CD8-positive, alpha-beta memory T cell (primary cell): ENCODE measurements at places on chromosomes 2 and 18.

- H3K4me3 ChIP-seq: no peak overlapping the region
- H3K36me3 ChIP-seq: no peaks in the 10 kb centered on the region
- H3K27ac ChIP-seq: no peak overlapping the region
- no peak for DNase-seq
- no peaks in the 10 kb centered on the region for H3K4me1 ChIP-seq
Observed at GRCh38 chr18:70333757-70334156, 44.9 kb downstream of the SOCS6 start.

DNA sequence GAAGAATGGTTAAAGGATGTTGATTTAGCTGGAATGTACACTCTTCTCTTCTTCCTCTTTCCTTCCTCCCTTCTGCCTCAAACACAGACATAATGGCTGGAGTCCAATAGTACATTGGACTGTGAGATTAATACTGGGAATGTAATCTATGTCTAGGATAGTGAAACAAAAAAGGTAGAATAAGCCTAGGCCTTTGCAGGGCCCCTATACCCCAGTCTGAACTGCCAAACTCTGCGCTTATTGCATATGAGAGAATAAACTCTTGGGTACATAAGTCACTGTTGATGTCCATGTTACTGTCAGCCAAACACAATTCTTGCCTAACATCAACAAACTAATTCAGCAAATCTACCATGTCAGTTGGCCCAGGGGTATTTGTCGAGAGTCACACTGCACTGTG is 29.7 kb upstream of the CCDC150 start:
- no peaks in the 10 kb centered on the region for H3K36me3 ChIP-seq
- no peaks in the 10 kb centered on the region for H3K4me1 ChIP-seq
- no peak overlapping the region for H3K27ac ChIP-seq

- H3K4me3 ChIP-seq: no peak overlapping the region
- H3K36me3 ChIP-seq: no peaks in the 10 kb centered on the region
- no peaks in the 10 kb centered on the region for H3K4me1 ChIP-seq
- H3K27ac ChIP-seq: no peak overlapping the region
Observed at GRCh38 chr2:153940511-153940910, 68.8 kb downstream of the GALNT13 start.

GRCh38 chr2:29290293-29291047 is 175.3 kb downstream of the CLIP4 start:
- no peaks in the 10 kb centered on the region for H3K36me3 ChIP-seq
- H3K27me3 ChIP-seq: no peaks in the 10 kb centered on the region
- no peak overlapping the region for H3K27ac ChIP-seq
- no peak for DNase-seq
- no peaks in the 10 kb centered on the region for H3K4me1 ChIP-seq
- H3K4me3 ChIP-seq: no peak overlapping the region

- H3K27me3 ChIP-seq: no peaks in the 10 kb centered on the region
- no peaks in the 10 kb centered on the region for H3K4me1 ChIP-seq
- no peak overlapping the region for H3K4me3 ChIP-seq
- H3K36me3 ChIP-seq: no peaks in the 10 kb centered on the region
- DNase-seq: no peak
Observed at GRCh38 chr2:217445723-217446122, 557.1 kb downstream of the TNS1 start.

- no peak overlapping the region for H3K4me3 ChIP-seq
- no peaks in the 10 kb centered on the region for H3K4me1 ChIP-seq
- DNase-seq: no peak
- no peak overlapping the region for H3K27ac ChIP-seq
- H3K27me3 ChIP-seq: no peaks in the 10 kb centered on the region
Observed at GRCh38 chr2:127604986-127605385, 41.0 kb upstream of the GPR17 start.

DNA sequence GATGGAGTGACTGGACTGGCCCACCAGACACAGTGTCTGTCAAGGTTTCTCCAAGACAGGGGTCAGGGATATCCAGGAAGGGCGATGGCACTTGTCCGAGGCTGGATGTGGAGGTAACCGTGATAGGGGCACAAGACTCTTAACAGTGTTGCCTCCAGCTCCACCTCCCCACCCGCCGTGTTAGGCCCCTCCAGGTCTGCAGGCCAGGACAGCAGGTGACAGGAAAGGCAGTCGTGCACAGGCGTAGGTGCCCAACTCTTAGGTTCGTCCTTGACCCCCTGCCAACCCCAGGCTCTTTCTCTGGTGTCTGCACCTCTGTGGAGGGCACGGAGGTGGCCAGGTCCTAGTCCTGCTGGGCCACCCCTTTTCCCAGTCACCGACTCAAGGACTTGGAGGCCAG is 10.1 kb downstream of the ITM2C start:
- H3K4me1 ChIP-seq: peaks cover 21% of the 10 kb centered on the region
- H3K4me3 ChIP-seq: no peak overlapping the region
- H3K27me3 ChIP-seq: no peaks in the 10 kb centered on the region
- H3K27ac ChIP-seq: no peak overlapping the region
- H3K36me3 ChIP-seq: no peaks in the 10 kb centered on the region

GRCh38 chr18:58682429-58683069 is 11.3 kb downstream of the MALT1 start:
- no peaks in the 10 kb centered on the region for H3K27me3 ChIP-seq
- H3K4me3 ChIP-seq: no peak overlapping the region
- peaks cover 9% of the 10 kb centered on the region for H3K36me3 ChIP-seq
- no peak overlapping the region for H3K27ac ChIP-seq
- no peak for DNase-seq
- H3K4me1 ChIP-seq: peaks cover 35% of the 10 kb centered on the region

GRCh38 chr2:224210286-224211180 is 171.4 kb upstream of the SERPINE2 start:
- no peaks in the 10 kb centered on the region for H3K36me3 ChIP-seq
- H3K4me3 ChIP-seq: no peak overlapping the region
- no peaks in the 10 kb centered on the region for H3K4me1 ChIP-seq
- no peaks in the 10 kb centered on the region for H3K27me3 ChIP-seq

DNA sequence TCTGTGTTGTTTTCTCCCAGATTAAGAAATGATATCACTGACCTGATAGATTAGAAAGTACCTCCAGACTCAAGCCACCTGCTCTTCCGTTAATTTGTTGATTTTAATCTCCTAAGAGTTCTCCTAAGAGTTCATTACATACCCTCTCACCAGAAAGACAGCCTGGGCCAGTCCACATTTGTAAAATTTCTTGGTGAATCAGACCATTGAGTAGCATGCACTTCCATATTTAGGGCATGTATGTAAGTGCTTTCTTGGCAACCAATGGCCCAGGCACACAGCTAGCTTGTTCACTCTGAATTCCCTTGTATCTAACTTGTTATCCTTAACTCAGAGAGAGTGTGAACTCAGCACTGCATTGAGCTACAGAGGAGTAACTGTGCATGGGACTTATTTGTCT is 158.1 kb upstream of the ACAA2 start:
- no peak overlapping the region for H3K4me3 ChIP-seq
- no peaks in the 10 kb centered on the region for H3K36me3 ChIP-seq
- H3K27me3 ChIP-seq: no peaks in the 10 kb centered on the region
- no peaks in the 10 kb centered on the region for H3K4me1 ChIP-seq
- no peak overlapping the region for H3K27ac ChIP-seq

DNA sequence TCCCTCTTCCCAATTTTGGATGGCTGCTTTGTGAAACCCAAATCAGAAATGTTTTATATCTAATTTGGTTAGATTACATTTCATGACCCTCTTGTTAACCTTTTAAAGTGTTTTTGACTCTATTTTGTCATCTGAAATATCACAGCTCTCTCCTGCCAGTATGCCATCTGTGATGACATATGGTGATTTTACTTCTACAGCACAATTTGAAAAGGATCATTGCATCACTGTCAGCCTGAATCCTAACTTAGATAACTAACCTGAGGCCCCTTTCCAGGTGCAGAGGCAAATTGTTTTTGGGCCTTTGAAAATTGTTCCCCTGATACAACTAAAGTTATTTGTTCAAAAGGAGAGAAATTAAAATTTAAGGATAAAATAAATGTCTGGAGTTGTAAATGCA is 1023.4 kb upstream of the LRRTM1 start:
- no peaks in the 10 kb centered on the region for H3K27me3 ChIP-seq
- H3K36me3 ChIP-seq: no peaks in the 10 kb centered on the region
- DNase-seq: no peak

- H3K4me1 ChIP-seq: peaks cover 55% of the 10 kb centered on the region
- DNase-seq: no peak
- no peaks in the 10 kb centered on the region for H3K27me3 ChIP-seq
- H3K36me3 ChIP-seq: peaks cover 6% of the 10 kb centered on the region
Observed at GRCh38 chr18:23583071-23583865, 3.0 kb downstream of the NPC1 start.

DNA sequence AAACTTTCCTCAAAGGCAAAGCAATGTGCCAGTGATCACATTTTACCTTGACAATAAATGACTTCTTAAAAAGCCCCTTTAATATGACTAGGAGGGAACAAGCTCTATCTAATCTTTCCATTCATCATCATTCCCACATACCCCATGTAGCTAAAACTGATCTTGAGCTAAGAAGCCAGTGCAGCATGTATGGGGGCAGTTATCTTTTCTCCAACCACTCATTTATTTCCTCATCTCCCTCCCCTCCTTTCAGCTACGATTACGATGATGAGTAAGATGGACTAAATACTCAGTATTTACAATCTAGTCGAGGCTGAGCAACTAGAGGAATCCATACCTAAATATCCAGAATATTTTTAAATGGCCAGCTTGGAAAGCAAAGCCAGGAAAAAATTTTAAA is 35.5 kb downstream of the PNO1 start:
- H3K27ac ChIP-seq: no peak overlapping the region
- H3K4me3 ChIP-seq: no peak overlapping the region
- no peaks in the 10 kb centered on the region for H3K27me3 ChIP-seq
- H3K4me1 ChIP-seq: peaks cover 26% of the 10 kb centered on the region
